ENCODE measurements at places on chromosomes 12 and 14.

- no peak for DNase-seq
Measured at GRCh38 chr12:11651785-11652184, 2.3 kb downstream of the ETV6 start.

GRCh38 chr14:69424149-69424923 is 25.8 kb downstream of the SLC39A9 start:
- DNase-seq = no peak

GRCh38 chr14:68281497-68281896 is 461.9 kb downstream of the RAD51B start:
- no peak for DNase-seq

DNA sequence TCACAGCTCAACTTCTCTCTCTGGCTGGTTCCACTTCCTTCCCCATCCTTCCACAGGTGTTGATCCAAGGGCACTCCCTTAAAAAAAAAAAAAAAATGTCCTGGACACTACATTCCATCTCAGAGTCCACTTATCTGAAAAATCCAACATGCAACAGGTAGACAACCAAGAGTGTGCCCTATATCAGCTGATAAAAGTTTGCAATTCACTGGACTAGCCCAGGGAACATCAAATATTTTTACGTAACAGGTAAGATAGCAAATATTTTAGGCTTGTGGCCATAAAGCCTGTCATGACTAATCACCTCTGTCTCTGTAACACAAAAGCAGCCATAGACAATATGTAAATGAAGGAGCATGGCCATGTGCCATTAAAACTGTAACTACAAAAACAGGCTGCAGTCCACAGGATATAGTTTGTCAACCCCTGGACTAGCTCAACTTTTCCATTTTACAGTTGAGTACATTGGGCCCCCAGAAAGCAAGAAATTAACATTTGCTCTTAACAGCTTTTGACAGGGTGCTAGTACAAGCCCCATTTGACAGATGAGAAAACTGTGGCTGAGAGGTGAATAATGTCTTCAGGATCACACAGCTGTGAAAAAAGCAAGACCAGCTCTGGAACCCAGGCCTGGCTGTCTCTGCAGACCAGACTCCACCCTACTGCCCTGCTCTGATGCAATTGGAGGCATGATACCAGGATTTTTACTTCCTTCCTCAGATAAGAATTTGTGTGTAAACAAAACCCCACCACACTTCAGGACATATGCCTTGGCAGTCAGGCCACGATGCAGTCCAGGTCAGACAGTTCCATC is 68.9 kb downstream of the CMKLR1 start:
- DNase-seq = no peak

GRCh38 chr14:22791301-22791700 is 23.9 kb downstream of the SLC7A7 start:
- no peak for DNase-seq

GRCh38 chr12:13405961-13406703 is 209.6 kb downstream of the EMP1 start:
- no peak for DNase-seq

DNA sequence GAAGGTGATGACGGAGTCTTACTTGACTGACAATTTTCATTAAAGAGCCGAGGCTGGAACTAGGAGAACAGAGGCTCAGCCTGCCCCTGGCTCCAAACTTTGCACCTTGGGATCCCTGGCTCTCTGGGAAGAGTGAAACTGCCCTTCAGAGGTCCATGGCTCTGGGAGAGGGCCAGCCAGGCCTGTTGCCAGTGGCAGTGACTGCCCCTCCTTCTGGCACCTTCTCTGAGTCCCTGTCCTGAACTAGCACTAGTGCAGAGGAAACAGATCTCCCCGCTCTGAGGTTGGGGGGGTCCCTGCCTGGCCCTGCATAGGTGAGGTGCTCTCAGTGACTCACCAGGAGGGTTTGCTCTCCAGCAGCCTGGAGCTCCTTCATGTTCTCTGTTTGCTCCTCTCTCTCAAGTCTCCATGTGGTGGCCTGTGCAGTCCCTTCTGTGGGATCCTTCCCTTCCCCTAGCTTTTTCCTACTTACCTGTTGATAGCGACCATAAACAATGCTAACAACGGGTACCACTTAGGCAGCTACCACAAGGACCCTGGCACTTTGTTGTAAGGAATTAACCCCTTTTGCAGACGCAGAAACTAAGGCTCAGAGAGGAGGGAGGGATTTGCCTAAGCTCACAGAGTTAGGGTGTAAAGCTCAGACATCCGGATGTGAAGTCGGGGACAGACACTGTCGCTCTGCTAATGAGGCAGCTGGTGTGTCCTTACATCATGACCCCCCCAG is 22.4 kb downstream of the FAM222A start:
- DNase-seq = no peak

GRCh38 chr14:26255213-26255612 is 342.6 kb downstream of the NOVA1 start:
- no peak for DNase-seq

GRCh38 chr14:94543449-94544124 is 17.7 kb upstream of the SERPINA4 start:
- no peak for DNase-seq

All from mucosa of gallbladder (tissue), 1 donor.